NCI-H2171 treated with DMSO at 0.1 percent for 48 hours (cell line): ENCODE measurements at places on chromosomes 4 and X.
A peak's percentile ranks its signal among the peaks of the same experiment; 100 is the strongest.

GRCh38 chr4:72383439-72383838 is 185.6 kb downstream of the ADAMTS3 start:
- DNase-seq: no peak

GRCh38 chrX:53086464-53086863 is 4.3 kb downstream of the TSPYL2 start:
- DNase-seq: no peak

GRCh38 chrX:66328950-66329596 is 165.0 kb downstream of the HEPH start:
- DNase-seq: no peak

DNA sequence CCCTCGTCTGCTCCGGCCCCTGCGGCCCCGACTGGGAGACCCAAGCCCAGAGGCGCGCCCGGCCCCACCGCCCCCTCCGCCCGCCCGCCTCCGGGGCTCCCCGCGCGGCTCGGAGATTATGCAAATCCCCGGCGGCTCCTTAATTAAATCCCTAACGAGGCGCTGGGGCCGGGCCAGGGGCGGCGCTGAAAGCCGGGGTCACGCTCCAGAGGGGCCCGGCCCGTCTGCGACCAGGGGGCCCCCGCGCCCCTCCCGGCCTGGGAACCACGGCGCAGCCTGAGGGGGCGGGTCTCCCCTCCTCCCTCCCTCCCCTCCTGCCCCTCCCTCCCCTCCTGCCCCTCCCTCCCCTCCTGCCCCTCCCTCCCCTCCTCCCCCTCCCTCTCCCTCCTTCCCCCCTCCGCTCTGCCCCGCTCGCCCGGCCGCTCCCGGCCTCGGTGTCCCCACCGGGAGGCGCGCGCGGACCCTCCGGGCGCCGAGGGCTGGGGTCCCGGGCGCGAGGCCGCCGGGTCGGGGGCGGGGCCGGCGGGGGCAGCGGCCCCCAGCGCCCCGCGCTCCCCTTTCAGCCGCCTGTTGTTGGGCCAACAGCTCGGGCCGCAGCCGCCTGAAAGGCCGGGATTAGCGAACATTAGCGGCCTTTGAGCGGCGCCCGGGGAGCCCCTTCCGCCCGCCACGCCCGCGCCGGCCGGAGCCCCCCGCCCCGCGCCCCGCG is 25.9 kb upstream of the FGFR3 start:
- DNase-seq: no peak

DNA sequence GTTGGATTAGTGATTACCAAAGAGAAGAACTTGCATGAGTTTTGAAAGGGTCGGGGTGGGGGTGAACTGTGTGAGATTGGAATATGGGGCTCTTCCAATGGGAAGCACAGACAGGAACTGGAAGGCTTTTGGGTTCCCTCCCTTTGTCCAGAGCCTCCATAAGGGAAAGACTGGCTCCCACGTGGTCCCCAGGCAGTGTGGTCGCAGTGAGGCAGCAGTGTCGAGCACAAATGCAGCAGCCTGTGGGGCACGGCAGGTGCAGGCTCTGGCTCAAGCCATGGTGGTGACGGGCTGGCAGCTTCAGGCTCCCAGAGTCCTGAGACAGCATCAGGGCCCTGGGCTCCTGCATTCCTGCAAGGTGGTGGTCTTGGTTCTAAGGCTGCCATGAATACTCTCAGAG is 45.5 kb downstream of the VCX2 start:
- DNase-seq: no peak

- peak; percentile 21 for DNase-seq
Observed at GRCh38 chr4:153479101-153479500, 12.9 kb downstream of the TMEM131L start.

DNA sequence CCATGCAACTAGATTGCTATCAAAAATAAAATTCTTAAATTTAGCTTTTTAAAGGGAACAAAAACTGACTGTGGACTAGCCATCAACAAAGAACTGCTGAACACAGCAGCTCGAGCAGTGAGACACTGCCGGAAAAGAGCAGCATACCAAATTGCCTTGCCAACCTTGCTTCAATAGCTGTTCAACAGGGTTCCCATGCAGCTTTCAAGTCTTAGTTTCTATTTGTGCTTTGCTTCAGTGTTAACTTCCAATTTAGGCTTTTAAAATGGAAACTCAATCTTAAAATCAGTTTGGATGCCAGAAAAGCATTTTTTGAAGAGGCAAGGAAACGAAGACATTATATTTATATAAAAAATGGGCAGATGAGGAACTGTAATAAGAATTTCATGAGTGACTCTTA is 463.4 kb upstream of the MAGEB18 start:
- DNase-seq: no peak

- peak; percentile 44 for DNase-seq
Observed at GRCh38 chrX:71301195-71301924, at the start of gene ITGB1BP2. Gene ITGB1BP2, plus strand, starts transcription at chrX:71301750. Its CDS starts 57 bp downstream, at chrX:71301807.

DNA sequence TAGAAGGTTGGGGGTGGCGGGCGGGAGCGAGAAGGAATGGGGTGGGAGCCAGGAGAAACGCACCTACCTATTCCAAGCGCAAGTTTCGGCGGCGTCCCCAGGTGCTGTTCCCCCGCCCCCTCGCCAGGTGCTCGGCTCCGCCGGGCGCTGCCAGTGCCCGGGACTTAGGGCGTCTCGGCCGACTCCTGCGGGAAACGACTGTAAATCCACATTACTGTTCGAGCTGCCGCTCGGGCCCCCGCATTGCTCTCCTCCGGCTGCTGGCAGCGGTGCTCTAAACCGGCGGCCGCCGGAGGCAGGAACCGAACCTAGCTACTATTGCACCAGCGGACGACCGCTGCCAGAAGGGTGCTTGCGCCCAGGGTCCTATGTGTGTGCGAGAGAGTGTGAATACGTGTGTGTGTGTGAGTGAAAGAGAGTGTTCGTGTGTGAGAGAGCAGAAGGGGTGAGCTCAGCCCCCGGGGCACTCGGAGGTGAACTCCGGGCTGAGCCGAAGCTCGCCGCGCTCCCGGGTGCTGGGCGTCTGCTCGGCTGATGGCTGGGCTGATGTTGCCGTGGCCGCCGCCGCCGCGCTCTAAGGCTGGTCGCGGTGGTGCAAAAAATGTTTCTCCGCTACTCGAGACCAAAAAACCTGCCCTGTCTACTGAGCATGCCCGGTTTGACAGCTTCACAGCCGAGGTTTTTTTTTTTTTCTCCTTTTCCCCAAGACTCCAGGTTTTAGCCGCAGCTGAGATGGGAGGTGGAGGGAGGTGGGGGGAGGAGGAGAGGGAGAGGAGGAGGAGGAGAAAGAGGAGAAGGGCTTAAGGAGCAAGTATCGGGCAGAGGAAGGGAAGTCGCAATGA is 115.7 kb upstream of the TEX13C start:
- no peak for DNase-seq

- no peak for DNase-seq
Observed at GRCh38 chr4:5158825-5159224, 107.5 kb downstream of the STK32B start.

DNA sequence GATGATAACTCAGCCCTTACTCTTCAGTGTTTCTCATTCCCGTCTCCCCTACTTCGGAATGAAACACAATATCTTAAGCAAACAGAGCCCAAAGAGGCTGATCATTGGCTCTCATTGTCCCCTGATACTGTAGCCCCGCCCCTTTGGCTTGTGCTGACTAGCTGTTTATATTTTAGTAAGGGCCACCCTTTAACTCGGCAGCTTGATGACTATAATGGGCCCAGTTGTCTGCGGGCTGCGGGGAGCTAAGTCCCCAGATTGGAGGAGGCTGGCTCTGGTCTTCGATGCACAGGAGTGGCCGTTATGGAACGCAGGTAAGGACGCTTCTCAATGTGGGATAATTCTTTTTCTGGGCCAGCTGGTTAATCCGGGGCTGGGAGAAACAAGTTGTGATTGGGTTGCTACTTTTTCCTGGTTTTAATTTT is at the start of gene TRIM2:
Gene TRIM2 (plus strand): TSS at position 197 of the 425 bp plus-strand sequence. CDS start 88 bp downstream, at position 285.
- peak; percentile 81 for DNase-seq

DNA sequence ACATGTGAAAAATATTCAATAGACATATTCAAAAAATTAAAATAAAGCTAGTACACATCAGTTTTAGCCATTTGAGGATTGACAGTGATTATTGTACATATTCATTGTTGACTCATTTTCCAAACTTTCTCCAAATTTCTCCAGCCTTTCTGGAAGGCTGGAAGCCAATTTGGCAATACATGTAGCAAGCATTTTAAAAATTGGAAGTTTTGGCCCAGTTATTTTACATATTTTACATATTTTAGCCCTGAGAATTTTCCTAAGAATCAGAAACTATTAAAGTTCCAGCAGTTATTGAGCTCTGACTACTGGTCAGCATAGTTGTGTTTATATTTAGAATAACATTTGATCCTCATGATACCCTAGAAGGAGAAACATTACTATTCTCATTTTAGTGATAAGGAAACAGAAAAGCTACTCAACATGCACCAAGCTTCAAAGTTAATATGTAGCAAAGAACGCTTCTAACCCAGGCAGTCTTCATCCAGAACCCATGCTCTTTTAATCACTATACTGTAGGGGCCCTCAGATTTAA is 3.2 kb downstream of the CABS1 start:
- no peak for DNase-seq

DNA sequence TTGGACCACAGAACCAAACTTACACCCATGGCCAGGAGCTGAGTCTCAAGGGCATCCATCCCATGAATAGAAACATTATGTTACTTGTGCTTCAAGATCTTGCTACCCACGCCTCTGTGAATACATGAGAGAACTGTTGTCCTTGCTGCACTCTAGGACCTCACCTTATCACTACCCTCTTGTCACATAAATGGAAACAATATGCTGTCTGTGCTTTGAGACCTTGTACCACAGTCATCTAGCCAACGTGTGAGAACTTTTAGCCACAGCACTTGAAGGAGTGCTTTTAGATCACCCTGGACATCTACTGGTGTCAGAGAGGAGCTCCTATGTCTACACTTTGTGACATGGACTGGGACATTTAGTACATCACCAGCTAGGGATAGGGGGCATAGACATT is 30.7 kb upstream of the HUWE1 start:
- no peak for DNase-seq

- no peak for DNase-seq
Observed at GRCh38 chrX:9789555-9789954, 3.3 kb downstream of the SHROOM2 start.

- DNase-seq: no peak
Observed at GRCh38 chr4:183430994-183431347, 13.5 kb upstream of the CDKN2AIP start.

DNA sequence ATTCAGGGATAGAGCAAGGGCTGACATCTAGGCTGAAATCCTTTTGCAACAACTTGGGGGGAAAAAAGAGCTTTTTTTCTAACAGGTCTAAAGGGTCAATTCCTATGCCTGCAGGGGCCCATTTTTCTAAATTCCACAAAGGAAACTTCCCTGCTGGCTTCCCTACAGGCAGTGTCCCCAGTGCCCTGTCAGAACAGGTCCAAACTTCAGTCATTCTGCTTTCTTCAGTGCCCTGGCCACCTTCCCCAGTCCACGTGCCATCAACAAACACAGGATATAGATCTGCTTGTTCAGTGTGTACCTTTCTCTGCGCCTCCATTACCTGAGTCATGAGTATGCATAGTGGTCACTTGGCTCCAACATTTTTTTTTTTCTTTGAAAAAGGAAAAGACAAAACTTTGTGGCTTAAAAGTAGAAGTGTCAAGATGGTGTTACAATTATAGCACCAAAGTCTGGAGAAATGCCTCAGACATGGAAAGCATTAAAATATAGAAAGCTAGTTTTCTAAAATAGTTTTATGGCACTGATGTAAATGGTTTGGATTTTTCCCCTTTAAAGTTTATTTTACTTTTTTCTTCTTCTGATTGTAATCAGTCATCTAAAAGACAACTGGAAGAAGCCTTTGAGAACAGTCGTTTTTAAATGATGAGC is 84.0 kb upstream of the JADE1 start:
- DNase-seq: no peak

GRCh38 chr4:180696460-180697092 is 1546.6 kb upstream of the TENM3 start:
- DNase-seq: no peak

DNA sequence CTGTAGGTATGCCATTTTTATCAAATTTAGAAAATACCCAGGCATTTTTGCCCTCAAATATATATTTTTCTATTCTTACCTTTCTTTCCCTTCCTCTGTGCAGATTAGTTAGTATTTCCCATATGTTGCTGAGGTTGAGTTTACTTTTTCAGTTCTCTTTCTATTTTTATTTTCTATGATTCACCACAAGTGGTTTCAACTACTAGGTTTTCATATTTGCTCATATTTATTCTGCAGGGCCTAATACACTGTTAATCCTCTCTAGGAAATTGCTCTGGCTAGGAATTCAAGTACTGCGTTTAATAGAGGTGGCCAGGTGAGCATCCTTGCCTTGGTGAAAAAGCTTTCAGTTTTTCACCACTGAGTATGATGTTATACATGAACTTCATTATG is 1535.3 kb upstream of the PCDH10 start:
- DNase-seq: no peak

DNA sequence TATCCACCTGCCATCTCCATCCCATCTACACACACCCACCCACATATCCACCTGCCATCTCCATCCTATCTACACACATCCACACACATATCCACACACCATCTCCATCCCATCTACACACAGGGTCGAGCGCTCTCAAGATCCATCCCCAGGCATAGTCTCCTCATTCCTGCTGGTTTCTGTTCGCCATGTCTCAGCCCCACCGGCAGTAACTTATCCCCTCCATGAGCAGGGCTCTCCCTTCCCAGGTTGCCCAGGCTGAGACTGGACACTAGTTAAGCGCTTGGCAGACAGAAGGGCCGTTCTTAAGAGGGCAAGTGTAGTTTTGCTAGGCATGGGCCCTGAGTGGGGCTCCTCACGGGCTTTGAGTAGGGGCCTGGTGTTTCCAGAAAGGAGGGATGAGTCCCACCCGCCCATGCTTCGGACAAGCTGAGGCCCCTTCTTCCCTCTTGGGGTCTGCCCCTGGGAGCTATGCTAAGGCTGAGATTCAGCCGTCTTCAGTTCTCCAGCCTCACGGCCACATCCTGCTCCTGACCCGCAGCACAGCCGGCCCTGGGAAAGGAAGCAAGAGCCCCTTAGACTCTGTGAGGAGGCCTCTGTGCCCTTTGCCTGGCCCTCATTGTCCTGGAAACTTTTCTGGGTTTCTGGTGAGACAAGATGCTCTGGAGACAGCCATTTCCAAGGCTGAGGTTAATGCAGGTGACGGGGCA is 20.4 kb downstream of the TMEM271 start:
- no peak for DNase-seq

- DNase-seq: no peak
Observed at GRCh38 chrX:25851141-25851540, 287.0 kb upstream of the MAGEB18 start.
